ENCODE measurements at places on chromosomes 1 and 21. TPM values are rescaled to one million over a fixed set of nuclear protein-coding genes. Genes with fewer than 3 reads are reported as not detected.

Gene COL6A1
- total RNA-seq: 244 TPM

DNA sequence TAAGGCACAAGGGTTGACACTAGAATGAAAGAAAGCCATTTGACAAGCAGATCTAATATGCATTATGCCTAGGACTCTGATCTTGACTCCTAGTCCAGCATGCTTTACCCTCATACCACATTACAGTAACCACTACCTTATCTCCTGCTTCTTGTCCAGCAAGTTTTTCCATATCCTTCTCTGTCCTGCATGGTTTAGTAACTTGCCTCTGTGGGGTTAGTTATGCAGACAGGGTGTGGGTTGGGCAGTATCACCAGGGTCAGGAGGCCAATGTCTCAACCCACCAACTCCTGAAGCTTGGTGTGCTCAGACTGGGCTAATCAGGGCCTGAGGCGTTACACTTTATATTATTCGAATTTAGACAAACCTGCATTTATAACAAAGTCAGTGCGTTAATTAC, 18.8 kb downstream of the DHDDS start:
- no peak for DNase-seq
- H3K27ac ChIP-seq: no peak overlapping the region
- peaks cover 71% of the 10 kb centered on the region for H3K36me3 ChIP-seq
- H3K27me3 ChIP-seq: no peaks in the 10 kb centered on the region

GRCh38 chr1:4131734-4132133, 231.7 kb upstream of the C1orf174 start:
- no peak overlapping the region for H3K4me3 ChIP-seq
- no peaks in the 10 kb centered on the region for H3K27me3 ChIP-seq
- H3K27ac ChIP-seq: no peak overlapping the region
- no peaks in the 10 kb centered on the region for H3K4me1 ChIP-seq

Gene TCP10L
- not detected for total RNA-seq

DNA sequence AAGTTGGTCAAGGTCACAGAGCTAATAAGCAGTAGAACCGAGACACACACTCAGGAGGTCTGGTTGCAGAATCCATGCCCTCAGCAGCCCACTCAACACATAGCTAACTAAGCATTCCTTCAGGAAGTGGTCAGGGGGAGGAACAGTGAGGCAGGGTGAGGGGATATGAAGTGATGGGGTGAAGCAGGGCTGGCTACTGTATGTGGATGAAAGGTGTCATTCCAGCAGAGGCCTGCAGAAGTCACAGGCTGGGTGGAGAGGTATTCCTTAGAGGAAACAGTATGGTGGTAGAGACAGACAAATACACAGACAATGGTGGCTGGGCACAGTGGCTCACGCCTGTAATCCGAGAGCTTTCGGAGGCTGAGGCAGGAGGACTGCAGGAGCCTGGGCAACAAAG, 14.1 kb downstream of the TMCO4 start:
- peaks cover 16% of the 10 kb centered on the region for H3K27me3 ChIP-seq
- no peak overlapping the region for H3K4me3 ChIP-seq
- no peak for DNase-seq

Gene IFNGR2
- total RNA-seq: 41.9 TPM

DNA sequence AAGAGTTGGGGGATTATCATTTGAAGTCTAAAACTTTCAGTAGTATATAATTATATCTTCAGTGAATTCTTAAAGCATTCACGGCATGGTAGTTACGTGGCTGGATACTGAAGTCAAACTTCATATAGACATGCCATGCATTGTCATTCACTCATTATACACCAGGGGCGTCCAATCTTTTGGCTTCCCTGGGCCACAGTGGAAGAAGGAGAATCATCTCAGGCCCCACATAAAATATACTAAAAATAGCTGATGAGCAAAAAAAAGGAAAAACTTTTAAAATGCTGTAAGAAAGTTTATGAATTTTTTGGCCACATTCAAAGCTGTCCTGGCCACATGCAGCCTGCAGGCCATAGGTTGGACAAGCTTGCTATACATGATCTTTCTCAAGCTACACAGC, 43.8 kb downstream of the DENND1B start:
- H3K27me3 ChIP-seq: no peaks in the 10 kb centered on the region
- H3K27ac ChIP-seq: no peak overlapping the region
- no peak for DNase-seq
- H3K4me1 ChIP-seq: peaks cover 3% of the 10 kb centered on the region
- H3K36me3 ChIP-seq: no peaks in the 10 kb centered on the region
- no peak overlapping the region for H3K4me3 ChIP-seq

DNA sequence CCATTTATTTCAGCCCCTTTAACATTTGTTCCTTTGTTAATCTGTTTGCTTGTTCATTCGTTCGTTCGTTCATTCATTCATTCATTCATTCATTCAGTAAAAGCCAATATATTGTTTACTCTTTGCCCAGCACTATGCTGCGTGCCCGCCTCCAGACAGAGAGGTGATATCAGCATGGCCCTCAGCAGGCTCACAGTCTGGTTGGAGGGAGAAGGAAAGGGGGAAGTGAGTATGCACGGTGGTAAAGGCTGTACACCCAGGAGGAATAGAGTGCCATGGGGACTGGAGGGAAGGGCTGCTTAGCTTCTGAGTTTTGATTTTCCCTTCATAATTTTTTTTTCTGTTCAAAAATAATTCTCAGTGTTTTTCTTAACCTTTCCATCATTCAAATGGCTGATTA, 144.7 kb downstream of the NOS1AP start:
- no peaks in the 10 kb centered on the region for H3K36me3 ChIP-seq
- H3K27ac ChIP-seq: no peak overlapping the region
- no peak for DNase-seq
- no peaks in the 10 kb centered on the region for H3K4me1 ChIP-seq

DNA sequence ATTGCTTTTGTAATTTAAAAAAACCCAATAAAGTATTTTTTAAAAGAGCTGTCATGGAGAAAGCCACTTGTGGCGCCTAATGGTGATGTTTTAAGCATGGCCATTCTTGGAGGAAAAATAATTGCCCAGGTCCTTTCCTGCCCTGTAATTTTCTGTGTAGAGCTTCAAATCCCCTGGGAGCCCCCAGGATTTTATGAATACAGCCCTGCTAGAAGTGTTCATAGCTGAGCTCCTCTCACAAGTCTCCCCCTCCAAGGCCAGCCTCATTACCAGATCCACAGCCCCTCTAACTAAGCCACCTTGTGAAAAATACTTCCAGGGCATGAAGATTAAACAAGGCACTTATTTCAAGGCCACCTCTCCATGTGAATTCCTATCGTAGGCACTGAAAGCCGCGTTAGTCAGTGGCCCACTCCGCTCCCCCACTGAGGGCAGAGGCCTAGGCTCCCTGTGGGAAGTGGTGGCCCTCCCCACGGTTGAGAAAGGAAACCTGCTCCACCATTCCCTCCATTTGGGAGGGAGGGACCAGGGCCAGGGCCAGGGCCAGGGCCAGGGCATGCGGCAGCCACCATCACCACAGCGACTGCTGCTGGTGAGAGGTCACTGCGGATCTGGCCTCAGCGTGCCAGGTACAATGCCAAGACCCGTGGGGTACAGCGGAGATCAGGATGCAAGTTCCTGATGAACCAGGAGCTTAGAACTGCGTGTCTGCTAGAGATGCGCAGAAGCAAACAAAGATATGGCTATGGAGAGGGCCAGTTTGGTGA, 83.1 kb downstream of the KCNN3 start:
- no peaks in the 10 kb centered on the region for H3K27me3 ChIP-seq
- no peak overlapping the region for H3K4me3 ChIP-seq
- peaks cover 4% of the 10 kb centered on the region for H3K4me1 ChIP-seq
- no peak for DNase-seq

DNA sequence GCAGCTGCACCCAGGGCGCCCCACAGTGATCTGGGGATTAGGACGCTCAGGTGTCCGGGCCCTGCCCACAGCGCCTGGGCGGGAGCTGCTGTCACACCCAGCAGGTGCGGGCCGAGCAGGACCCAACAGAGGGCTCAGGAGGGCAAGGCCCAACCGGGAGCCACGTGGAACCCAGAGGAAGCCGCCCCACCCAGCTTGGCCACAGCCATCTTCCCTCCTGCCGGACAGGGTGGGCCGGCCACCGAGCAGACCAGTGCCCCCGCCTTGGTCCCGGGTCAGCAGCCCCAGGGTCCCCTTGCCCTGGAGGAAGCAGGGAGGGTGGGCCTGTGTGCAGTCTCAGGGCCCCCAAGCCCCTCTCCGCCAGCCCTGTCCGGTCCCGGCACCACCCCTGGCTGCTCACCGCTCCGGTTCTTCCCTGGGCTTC, 6.3 kb upstream of the TTLL10 start:
- H3K36me3 ChIP-seq: no peaks in the 10 kb centered on the region
- H3K4me1 ChIP-seq: no peaks in the 10 kb centered on the region
- DNase-seq: peak; percentile 47
- H3K4me3 ChIP-seq: no peak overlapping the region
- H3K27me3 ChIP-seq: no peaks in the 10 kb centered on the region

DNA sequence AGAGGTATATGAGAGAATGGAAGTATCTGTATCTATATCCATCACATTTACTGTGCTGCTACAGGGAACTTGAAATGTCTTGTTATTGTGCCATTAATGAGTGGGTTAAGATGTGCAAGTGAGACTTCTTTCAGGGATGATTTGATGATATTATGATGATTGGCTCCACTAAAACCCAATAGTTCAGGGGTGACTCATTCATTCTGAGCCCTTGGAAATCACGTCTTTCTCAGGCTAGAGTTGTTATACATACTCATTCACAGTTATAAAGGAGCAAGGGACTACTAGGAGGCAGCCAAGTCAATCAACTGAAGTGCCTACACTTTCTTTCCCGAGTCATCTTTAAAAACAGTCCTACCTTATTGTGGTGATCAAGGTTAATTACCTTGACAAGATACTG, 1109.8 kb upstream of the B3GALT2 start:
- no peak for DNase-seq
- no peak overlapping the region for H3K27ac ChIP-seq
- no peak overlapping the region for H3K4me3 ChIP-seq
- no peaks in the 10 kb centered on the region for H3K4me1 ChIP-seq
- H3K36me3 ChIP-seq: no peaks in the 10 kb centered on the region

DNA sequence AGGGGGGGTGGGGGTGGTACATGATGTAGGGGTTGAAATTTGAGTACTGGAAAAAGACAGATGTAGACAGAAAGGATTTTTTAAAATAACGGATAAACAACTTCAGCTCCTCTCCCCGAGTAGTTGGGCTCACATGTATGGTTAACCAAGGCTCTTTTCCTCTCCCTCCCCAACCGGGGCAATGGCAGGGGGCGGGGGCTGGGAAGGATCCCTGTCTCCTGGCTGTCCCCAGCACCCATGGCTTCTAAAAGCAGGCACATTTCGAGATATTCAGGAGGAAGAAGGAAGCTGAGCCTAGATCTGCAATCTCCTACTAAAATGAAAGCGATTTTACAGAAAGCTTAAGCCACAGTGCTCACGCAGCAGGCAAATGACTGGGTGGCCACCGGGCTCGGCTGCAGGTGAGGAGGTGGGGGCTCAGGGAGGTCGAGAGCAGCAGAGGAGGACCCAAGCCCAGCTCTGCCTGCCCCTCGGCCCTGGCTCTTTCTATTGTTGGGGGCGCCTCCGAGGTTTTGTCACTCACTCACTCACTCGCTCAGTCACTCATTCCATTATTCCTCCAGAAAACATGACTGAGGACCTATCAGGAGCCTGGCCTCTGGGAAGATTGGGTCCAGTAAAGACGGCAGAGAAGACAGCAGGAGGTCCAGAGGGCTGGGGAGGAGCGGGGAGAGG, 573.3 kb downstream of the PTPRU start:
- H3K27ac ChIP-seq: no peak overlapping the region
- DNase-seq: peak; percentile 36
- no peak overlapping the region for H3K4me3 ChIP-seq
- H3K27me3 ChIP-seq: no peaks in the 10 kb centered on the region

Gene RAB7B
- not detected for total RNA-seq

All from endodermal cell (in vitro differentiated cells).